ENCODE measurements at places on chromosomes 3 and 15. TPM values are rescaled to one million over a fixed set of nuclear protein-coding genes. Genes with fewer than 3 reads are reported as not detected.

The PRKAR2A gene
- total RNA-seq: 39.4 TPM

The MUC4 gene
- total RNA-seq: 0.76 TPM

DNA sequence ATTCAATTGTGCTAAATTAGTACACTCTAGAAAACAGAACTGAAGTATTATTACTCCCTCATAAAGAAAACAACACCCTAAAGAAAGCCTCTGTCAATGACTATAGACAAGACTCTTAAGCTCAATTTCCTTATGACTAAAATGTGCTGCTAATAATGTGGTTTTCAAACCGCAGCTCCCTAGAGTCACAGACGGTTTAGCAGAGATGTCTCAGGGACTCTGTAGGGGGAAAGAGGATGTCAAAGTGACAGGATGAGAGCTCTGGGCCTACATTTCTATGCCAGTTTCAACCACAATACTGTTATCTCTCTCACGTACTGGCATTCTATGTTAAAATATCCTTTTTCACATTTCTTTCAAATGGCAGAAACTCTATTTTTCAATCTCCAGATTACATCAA lies 37.6 kb upstream of the WDR49 start:
- no peak for ATAC-seq

The HCLS1 gene
- total RNA-seq: 4.6 TPM

The SPATA12 gene
- 0.76 TPM for total RNA-seq

- ATAC-seq: no peak
These were observed 43.9 kb downstream of the GHSR start for GRCh38 chr3:172404237-172404962.

GRCh38 chr3:139691619-139692018 lies 13.8 kb upstream of the NMNAT3 start:
- no peak for ATAC-seq

DNA sequence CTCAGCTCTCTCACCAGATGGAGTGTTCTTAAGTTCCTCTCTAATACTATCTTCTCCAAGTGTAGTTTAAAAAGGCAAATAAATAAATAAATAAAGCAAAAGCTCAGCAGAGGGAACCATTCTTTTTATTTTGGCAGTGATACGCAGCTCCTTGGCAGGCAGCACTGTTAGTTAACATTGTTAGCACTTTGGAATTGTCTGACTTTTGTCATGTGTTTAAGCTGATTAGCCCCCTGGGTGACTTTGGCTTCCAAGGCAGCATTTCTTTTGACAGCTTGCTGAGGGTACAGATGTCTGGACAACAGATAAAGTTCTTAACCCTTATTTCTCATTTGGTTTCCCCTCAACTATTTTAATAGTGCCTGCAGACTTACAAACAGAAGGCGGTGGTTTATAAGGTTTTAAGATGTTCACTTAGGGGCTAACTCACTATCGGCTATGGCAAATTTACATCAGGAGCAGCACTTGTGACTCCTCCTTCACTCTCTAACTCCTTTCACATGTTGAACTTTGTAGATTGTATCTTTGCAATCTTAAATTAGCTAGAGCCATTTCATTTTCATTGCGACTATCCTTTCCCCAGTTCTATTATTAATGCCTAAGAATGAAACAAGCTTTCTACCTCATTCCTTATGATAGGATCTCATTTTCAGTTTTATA lies 213.4 kb downstream of the ZBBX start:
- ATAC-seq: no peak

GRCh38 chr15:54149115-54149531 lies 170.9 kb downstream of the UNC13C start:
- no peak for ATAC-seq

- ATAC-seq: peak; percentile 39
These were observed 322.8 kb downstream of the ZNF621 start for GRCh38 chr3:40847551-40847992.

GRCh38 chr3:120855665-120856437 lies 52.2 kb upstream of the STXBP5L start:
- no peak for ATAC-seq

- ATAC-seq: no peak
These were observed 702 bp upstream of the GPX1 start for GRCh38 chr3:49358884-49359225.

The WDR82 gene
- total RNA-seq: 73.2 TPM

The DET1 gene
- total RNA-seq: 5.5 TPM

GRCh38 chr15:64696481-64696880 lies 78.9 kb downstream of the RBPMS2 start:
- no peak for ATAC-seq

GRCh38 chr15:48632651-48633050 lies 12.9 kb downstream of the FBN1 start:
- ATAC-seq: no peak

- ATAC-seq: no peak
These were observed 96.3 kb downstream of the PLXNA1 start for GRCh38 chr3:127079211-127079610.

- no peak for ATAC-seq
These were observed 121.1 kb downstream of the OXSM start for GRCh38 chr3:25910997-25911396.

GRCh38 chr3:149388001-149388440 lies 10.6 kb upstream of the TM4SF1 start:
- no peak for ATAC-seq

- no peak for ATAC-seq
These were observed 67.0 kb upstream of the LSAMP start for GRCh38 chr3:116512281-116512680.

The SMCO1 gene
- total RNA-seq: not detected

- no peak for ATAC-seq
These were observed 48.1 kb downstream of the GRK7 start for GRCh38 chr3:141811348-141811747.

- no peak for ATAC-seq
These were observed 17.6 kb downstream of the ARIH1 start for GRCh38 chr15:72491768-72492167.

- no peak for ATAC-seq
These were observed 46.6 kb downstream of the ANP32A start for GRCh38 chr15:68774120-68774519.

The VIPR1 gene
- 0.15 TPM for total RNA-seq

- no peak for ATAC-seq
These were observed 103.7 kb downstream of the RPLP1 start for GRCh38 chr15:69556344-69556743.

DNA sequence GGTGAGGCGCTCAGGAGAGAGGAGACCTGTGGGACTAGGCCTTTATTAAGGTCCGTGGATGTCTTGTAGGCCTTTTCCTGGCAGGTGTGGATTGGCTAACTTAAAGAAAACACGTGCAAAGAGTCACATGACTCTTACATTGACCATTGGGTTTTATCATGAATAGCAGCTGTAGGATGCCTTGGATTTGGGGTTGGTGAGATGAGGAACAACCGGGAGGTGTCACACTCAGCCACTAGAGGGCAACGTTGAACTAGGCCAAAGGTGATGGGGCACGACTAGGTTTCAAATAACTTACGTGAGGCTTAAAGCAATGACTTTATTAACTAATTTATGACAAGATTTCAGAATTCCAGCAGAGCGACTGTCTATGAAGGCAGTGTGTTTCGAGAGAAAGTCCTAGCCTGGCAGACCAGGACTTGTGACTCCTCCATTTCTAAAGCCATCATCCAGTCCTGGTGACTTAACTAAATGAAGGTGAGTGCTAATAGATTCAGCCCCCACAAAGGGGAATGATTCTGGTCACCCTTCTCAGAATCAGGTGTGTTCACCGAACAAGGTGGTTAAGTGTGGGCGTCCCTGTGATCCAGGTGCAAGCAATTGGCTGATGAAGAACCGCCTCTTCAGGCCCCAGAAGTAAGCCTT lies 345.6 kb downstream of the MCTP2 start:
- peak; percentile 37 for ATAC-seq

The ZDHHC23 gene
- total RNA-seq: 2.7 TPM
